CD4-positive, alpha-beta T cell treated with Interleukin-4 for 4 hours (primary cell): ENCODE measurements at places on chromosomes 6 and 20.
A peak's percentile ranks its signal among the peaks of the same experiment; 100 is the strongest.

- no peak for DNase-seq
Measured at GRCh38 chr6:21005816-21006570, 471.7 kb downstream of the CDKAL1 start.

GRCh38 chr6:160133441-160134336 lies 12.1 kb downstream of the SLC22A1 start:
- DNase-seq: no peak

GRCh38 chr6:108690326-108691049 lies 129.8 kb downstream of the FOXO3 start:
- no peak for DNase-seq

DNA sequence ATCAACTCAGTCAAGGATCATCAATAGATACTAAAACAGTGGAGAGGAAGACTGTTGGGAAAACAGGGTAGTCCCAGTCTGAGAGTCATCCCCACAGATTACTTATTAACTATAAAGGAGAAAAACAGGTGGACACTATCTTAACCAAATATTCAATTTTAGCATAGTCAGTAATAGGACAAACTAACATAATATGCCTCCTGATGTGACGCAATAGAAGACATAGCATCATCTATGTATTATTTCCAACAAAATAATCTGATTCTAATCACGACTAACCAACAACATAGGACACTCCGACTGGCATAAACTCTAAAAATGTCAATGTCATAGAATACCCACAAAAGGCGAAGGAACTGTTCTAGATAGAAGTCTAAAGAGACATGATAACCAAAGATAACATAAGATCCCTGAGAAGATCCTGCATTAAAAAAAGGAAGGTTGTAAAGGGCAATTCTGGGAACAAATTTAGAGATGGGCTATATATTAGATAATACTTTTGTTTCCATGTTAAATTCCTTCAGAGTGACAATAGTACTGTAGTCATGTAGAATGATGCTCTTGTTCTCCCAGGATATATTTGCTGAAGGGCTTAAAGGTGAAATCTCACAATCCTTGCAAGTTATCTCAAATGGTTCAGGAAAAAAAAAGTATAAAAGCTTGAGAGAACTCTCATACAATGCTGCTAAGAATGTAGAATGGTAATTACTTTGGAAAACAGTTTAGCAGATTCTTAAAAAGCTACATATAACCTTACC lies 28.9 kb downstream of the ILRUN start:
- no peak for DNase-seq

- no peak for DNase-seq
Measured at GRCh38 chr6:20129290-20130088, 82.8 kb downstream of the MBOAT1 start.

DNA sequence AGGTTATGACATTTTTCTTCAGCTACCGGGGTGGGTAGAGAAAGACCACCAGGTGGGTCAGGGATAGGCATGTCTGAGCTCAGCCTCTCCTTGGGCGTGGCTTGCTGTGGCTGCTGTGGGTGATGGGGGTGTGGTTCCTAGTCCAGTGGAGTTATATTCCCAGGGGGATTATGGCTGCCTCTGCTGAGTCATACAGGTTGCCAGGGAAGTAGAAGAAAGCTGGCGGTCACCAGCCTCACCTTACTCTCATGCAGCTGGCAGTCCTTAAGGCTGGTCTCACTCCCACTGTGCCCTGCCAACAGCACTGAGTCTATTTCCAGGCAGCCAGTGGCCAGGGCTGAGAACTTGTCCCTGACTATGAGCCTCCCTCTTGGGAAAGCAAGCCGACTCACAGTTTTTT lies 130.0 kb downstream of the SCP2D1 start:
- no peak for DNase-seq

DNA sequence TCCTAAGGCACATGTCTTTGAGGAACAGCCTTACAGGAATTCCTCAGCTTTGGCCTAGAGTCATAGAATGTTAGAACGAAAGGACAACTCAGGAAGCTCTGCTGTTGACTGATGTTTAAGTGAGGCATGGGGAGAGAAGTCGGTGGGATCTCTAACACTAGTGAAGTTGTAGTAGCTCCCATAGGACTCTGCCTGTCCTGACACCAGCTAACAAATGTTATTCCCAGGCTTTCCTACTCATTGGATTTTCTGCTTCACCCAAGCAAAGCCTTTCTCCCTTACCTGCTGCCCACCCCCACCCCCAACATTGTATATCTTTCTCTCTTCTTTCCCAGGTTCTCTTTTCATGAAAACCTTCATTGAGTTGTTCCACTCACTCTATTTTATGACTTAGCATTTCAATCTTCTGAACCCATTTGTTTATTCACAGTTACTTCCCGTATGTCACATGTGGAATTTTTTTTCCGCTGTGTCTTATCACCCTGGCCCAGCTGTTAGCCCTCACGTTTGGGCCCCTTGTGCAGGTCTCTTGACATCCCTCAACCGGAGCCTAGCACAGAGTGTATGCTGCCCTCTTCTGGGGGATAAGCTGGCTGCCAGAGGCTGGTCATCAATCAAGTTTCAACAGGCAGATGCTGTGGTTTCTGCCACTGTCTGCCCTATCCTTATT lies 39.2 kb upstream of the RNF8 start:
- peak; percentile 31 for DNase-seq

- DNase-seq: no peak
Measured at GRCh38 chr6:54697424-54697823, 149.1 kb upstream of the FAM83B start.

DNA sequence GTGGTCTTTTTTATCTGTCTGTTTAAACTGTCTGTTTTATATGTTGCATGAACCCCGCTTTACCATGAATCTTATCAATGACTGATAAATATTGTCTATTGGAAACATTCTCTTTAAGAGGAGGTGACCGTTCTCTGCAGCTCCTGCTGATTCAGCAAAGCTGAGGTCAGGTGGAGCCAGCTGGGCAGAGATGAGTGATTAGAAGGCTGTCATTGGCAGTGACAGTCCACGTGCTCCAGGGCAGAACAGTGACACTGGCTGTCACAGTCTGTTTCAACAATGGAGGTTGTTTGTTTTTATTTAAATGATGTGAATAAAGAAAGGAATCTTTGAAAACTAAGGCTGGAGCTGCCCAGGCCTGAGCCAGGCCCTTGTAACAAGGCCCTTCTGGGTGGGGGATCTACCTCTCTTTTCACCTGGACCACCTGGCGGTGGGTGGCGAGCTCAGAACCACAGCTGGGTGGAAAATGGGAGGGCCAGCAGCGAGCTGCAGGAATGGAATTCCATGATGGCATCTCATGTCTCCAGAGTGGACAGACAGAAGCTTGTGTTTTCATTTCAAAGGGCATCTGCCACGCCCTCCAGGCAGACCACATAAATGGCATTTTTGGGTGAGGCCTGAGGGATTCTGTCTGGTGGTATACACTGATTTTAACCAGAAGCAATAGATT lies 12.6 kb downstream of the SYNJ2 start:
- DNase-seq: no peak

GRCh38 chr20:9260027-9260426 lies 191.1 kb downstream of the PLCB4 start:
- DNase-seq: no peak

DNA sequence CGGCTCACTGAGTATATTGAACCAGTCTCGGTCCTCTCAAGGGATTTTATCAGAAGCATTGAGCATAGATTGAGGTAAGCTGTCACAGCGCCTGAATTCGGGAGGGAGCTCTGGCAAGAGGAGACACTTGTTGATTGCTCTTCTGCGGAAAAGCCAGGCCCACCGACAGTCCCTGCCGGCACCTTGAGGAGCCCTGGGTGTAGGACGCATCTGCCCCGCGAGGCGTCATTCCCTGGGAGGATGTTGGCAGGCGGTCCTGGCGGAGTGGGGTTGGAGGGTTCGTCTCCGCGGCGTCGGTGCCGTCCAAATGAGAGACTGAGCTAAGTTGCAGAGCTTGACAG lies 843 bp downstream of the FBXO9 start:
- no peak for DNase-seq

GRCh38 chr6:150813993-150814359 lies 51.5 kb upstream of the MTHFD1L start:
- no peak for DNase-seq

DNA sequence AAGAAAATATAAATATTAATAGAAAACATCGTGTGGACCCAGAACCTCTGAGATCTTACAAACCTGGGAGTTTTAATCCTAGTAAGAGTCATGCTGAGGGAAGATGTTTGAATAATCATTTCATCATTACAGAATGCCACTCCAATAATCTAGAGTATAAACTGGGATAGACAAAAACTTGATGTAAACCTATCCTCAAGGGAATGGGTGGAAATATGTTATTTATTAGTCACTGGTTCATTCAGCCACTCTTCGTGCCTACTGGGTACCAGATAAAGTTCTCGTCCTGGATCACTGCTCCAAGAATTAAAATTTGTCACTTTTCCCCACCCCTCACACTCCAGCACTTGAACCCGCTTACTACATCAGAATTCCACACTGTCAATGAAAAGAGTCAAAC lies 7.7 kb downstream of the HLA-B start:
- DNase-seq: no peak

DNA sequence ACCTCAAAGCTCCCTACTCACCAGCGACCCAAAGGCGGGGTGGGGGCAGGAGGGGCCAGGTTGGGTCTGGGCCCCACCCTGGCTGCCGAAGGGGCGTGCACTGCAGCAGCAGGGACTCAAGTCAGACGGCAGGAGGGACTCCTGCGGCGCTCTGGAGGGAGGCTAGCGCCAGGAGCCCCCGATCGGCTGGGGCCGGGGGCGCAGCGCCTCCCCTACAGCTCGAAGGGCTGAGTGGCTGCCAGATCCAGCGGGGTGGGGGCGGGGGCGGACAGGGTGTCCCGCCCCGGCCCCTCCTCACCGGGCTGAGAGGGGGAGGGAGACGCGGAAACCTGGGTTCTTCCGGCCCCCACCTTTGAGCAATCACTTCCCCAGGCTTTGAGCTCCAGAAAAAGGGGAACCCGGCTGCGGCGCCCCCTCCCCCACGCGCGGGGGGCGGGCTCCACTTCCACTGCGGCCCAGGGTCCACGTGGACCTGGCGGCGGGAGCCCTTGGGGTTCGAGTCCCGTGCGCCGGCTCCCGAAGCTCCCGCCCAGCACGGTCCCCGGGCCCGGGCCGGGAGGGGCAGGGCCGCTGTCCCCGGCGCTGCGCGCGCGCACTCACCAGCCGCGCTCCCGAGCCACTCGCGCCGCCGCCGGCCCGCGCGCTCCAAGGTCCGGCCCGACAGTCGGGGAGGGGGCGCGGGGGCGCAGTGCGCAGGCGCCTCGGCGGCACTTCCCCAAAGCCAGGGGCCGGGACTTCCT lies at the start of gene RGS19:
Gene RGS19, minus strand, starts transcription at position 246 of the 740 bp plus-strand sequence. CDS start 2,632 bp downstream, outside the sequence.
- peak; percentile 73 for DNase-seq

- DNase-seq: no peak
Measured at GRCh38 chr6:36119209-36119608, 11.1 kb upstream of the MAPK13 start.

- DNase-seq: no peak
Measured at GRCh38 chr6:142292166-142292924, 9.5 kb upstream of the ADGRG6 start.
